ENCODE measurements at places on chromosomes 4 and X.

DNA sequence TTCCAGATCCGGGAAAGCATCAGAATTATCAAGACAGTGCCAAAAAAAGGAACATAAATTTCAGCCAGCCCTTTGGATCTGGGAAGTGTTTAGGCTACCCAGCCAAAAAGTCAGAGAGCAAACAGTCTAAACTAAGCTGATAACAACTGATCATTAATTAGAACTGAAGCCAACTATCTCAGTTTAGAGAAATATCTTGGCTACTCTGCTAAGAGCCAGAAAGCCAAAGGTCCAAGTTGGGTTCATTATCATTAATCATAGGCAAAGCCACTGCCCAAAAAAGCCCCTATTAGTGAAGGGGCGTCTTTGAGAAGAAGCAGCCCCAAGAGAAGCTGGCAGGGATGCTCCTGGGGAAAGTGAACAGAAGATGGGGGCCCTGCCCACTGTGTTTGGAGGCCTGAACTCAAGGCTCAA lies 37.0 kb upstream of the SHISA3 start:
- no peak for DNase-seq

- no peak for DNase-seq
Observed at GRCh38 chrX:97268182-97268680, 384.5 kb downstream of the RPA4 start.

DNA sequence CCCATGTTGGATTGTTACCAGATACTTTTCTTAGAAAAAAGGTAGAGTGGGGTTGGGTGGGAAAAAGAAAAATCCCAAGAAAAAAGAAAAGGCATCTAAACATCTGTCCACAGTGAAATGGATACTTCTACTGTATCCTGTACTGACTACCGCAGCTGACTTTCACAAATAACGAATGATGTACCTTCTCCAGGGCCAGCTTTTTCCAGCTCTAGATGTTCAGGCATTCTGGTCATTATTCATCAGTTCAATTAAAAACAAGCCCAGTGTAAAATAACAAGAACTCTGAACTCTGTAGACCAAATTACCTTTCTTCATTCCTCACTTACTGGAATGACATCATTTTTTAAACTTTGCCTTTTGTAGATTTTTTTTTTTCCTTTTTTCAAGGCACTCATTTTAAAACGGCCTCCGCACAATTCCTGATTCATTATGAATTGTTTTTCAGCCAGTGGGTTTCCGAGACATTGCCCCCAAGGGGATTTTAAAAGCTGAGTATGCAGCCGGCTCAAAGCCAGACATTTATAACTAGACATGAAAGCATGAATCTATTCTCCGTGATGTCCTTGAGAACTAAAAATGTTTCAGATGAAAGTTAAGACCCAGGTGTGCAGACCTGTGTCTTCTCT lies 113.5 kb downstream of the PRKX start:
- no peak for DNase-seq

DNA sequence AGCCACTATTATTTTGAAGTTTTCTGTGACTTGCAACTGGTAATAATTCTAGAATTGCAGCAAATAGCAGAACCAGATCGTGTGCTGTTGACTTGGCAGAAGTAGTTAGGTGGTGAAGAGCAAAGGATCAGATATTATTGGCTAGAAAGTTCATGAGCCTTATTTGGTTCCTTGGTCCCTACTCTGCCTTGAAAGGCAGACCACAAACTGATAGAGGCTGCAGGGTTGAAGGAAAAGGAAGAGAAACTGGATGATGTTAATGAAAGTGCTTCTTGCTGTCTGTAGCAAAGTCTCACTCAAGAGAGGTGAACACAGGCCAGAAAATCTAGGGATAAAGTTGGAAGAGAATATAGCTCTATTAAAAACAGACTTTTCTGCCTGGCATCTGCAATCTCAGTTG lies 41.2 kb upstream of the RNF150 start:
- DNase-seq, result no peak

- DNase-seq, result no peak
Observed at GRCh38 chr4:165198329-165198728, 9.0 kb upstream of the KLHL2 start.

- peak; percentile 14 for DNase-seq
Observed at GRCh38 chrX:40012868-40013265, 84.9 kb downstream of the BCOR start.

DNA sequence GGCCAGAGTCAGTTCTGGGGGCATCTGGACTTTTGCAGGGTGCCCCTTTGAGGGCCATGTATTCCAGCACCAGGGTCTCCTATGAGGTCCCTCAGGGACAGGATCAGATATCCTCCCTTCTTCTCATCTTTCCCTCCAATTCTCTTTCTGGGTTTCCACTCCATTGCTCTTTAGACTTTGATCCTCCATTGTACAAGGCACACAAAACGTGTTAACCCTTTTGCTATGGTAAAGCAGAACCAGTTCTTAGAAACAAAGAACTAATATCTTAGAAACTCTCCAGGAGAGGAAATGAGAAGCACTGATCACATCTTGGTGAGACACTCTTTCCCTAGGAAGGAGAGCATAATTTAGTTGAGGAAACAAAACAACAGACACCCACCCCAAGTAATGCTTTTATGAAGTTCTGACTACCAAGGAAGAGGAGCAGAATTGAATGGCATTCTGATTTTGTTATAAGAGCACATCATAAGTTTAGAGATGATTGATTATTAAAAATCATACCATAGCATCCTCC lies 200.7 kb upstream of the NPY2R start:
- no peak for DNase-seq

- DNase-seq, result no peak
Observed at GRCh38 chr4:112520598-112521122, 4.7 kb upstream of the NEUROG2 start.

DNA sequence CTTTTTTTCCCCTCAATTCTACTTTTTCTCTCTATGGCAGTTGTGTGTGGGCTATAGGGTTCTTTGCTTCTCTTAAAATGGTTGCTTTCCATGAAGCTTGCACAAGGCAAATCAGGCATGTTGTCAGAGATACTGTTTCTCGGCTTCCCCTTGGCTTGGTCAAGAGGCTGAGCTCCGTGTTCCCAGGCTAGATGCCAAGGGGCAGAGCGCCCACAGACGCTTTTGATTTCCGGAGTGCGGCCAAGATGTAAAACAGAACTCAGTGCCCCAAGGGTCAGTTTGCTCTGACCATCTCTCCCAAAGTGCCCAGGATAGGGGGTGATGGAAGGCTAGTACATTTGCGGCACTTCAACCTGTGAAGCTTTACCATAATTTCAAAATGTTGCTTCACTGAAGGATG lies 64.2 kb upstream of the DIPK2B start:
- no peak for DNase-seq

DNA sequence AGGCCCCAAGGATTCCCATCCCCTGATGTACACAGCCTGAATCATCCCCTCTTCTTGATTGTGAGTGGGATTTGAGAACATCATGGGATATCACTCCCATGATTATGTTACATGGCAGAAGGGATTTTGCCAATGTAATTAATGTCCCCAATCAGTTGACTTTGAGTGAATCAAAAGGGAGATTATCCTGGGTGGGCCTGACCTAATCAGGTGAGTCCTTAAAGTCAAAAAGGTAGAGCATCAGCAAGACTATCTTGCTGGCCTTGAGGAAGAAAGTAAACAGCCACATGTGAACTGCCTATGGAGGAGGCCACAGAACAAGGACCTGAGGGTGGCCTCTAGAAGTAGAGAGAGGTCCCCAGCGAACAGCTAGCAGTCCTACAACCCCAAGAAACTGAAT lies 203.1 kb upstream of the ATP6AP2 start:
- DNase-seq, result no peak

DNA sequence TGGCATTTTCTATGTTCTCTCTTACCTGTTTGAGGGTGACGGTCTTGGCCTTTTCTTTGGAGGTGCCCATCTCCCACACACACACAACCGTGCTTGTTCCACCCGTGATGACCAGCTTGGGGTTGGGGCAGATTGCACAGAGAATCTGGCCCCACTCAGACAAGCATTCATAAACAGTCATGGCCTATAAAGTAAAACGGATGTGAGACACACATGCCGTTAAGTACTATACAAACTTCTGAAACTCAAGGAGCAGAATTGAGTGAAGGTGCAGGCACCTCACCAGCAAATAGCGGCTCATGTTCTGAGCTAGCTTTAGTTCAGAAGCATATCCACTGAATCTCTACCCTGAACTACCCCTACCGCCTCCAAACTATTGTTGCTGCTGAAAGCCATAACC lies 107.6 kb downstream of the CDS1 start:
- DNase-seq, result no peak

- DNase-seq, result no peak
Observed at GRCh38 chr4:118997601-118998000, 108.9 kb downstream of the SYNPO2 start.

GRCh38 chr4:111326450-111326849 lies 703.6 kb upstream of the PITX2 start:
- no peak for DNase-seq

DNA sequence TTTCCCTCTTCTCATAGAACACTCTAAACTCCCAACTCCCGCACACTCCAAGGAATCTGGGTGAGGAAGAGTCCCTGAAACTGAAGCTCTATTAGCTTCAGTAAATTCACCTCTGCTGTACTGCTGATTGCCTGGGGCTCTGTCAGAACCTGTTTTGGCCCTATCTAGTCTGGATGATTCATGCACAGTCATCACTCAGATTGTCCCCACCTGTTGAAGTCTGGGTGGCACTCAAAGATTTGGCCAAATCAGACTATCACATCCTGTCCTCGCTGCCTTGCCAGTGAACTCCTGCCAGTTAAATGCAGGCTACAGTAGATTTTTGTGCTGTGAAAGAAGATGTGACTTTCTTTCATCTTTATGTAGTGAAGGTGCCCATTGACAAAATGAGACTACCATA lies 63.5 kb upstream of the EMCN start:
- DNase-seq, result no peak

DNA sequence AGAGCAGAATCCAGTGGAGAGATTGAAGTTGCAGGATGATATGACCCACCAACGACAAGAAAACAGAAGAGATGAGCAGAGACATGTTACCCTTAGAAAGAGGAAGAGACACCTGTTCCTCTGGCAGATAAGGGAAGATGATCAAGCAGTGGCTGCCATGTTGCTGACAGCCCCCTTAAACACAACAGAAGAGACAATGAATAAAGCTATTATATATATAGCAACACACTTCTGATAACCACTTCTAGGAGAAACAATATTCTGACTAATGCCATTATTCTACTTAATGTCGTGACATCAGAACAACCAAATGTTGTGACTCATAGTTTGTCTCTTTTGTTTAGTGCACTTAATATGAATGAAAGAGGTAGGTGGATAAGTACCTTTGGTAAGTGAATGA lies 44.9 kb downstream of the SH3RF1 start:
- DNase-seq, result no peak

- no peak for DNase-seq
Observed at GRCh38 chr4:164803702-164804101, 49.8 kb downstream of the SMIM31 start.

DNA sequence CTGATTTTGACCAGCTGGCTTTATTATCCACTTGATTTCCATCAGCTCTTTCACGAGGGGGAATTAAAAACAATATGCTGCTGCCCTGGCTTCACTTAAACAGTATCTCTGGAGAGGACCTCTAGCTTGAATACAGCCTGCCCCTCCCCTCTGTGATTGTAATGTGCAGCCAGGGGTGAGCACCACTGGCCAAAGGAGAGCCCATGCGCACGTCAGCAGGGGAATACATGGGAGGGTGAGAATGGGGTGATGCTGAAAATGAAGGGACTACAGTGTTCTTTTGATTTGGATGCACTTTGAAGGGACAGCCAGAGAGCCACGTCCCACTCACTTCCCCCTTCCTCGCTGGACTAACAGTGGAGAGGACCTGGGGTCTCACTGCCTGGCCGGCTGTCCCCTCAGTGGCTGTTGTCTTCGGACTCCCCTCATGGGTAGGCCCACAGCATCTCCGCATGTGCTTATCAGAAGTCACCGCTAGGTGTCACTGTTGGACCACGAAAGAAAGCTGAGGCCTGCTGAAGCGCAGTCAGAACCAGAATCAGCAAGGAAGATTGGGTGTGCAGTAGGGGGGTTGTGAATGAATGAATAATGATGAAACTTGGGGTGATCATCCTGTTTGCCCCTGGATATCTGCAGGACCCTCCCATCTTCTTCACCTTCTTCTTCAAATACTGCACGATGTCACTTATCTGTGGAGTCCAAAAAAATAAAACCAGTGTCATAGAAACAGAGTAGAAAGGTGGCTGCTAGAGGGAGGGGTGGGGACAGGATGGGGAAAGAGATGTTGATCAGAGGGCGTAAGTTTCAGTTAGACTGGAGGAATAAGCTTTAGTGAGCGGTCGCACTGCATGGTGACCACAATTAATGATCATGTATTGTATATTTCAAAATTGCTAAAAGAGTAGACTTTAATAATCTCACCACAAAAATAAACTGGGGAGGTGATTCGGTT lies 32.8 kb downstream of the CLCN4 start:
- DNase-seq, result peak; percentile 71

DNA sequence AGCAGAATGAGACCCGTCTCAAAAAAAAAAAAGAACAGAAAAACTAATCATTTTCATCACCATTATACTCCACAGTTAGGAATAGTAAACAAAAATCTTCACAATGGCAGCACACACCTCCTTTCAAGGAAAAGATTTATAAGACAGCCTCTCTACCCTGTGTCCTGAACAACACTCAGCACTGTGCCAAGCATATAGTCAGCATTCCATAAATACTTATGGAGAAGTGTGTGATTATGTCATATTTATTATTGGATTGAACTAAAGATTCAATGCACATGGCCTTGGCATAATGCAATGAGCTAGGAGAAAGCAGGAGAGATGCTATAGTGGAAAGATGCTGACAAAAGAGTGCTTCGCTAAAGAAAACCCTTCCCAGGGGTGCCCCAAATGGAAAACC lies 52.6 kb downstream of the FAM114A1 start:
- no peak for DNase-seq

Data from CD4-positive, alpha-beta T cell treated with Interferon gamma for 1 hour (primary cell).